ENCODE measurements at places on chromosomes 11 and 22.

DNA sequence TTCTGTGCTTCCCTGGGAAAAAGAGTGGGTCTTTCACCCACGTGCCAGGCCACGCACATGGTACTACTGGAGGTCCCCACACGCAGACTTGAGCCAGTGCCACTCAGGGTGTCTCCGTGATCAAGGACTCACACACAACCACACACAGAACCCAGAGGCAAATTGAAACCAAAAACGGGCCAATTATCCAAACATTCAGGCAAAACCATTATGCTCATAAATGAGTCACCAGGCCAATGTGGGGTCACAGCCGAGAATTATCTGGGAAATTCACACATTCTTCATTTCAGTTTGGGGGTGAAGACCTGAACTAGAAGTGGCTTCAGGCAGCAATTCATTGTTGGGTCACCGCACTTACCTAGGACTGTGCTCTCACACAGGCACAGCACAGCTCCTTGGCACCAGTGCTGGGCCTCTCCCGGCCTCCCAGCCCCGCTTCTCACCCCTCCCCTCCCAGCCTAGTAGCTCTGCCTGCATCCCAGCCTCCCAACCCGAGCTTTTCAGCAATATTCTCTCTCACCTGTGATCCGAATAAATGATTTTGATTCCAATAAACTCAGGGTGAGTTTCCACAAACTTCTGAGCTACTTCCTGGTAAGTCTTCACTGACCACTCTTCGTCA lies 28.0 kb downstream of the ADA2 start:
- DNase-seq = peak; percentile 22

DNA sequence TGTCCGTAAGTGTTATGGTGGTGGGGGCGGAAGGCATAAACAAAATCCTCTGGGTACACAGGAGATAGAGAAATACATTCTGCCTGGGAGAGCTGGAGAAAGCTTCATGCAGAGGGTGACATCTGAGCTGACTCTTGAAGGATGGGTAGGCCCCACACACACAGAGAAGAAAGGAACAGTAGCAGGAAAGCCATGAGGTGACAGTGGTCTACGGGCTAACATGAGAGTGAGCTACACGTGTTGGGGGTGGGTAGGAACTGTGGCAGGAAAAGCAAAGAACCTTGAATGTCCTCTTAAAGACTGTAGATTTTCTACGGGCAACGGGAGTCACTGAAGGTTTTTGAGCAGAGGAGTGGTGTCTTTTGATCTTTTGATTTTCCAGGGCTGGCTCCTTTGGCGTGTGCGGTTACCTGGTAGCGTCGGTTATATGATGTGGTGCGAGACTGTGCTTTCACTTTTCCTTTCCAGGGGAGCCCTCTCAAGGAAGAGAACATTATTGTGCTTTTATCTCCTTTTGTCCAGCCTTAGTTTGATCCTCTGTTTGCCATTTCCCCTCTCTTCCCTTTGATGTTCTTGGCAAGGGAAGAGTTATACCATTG lies 39.7 kb downstream of the ADAMTS8 start:
- no peak for DNase-seq

- no peak for DNase-seq
Measured at GRCh38 chr11:2306877-2307500, 5.2 kb downstream of the TSPAN32 start.

DNA sequence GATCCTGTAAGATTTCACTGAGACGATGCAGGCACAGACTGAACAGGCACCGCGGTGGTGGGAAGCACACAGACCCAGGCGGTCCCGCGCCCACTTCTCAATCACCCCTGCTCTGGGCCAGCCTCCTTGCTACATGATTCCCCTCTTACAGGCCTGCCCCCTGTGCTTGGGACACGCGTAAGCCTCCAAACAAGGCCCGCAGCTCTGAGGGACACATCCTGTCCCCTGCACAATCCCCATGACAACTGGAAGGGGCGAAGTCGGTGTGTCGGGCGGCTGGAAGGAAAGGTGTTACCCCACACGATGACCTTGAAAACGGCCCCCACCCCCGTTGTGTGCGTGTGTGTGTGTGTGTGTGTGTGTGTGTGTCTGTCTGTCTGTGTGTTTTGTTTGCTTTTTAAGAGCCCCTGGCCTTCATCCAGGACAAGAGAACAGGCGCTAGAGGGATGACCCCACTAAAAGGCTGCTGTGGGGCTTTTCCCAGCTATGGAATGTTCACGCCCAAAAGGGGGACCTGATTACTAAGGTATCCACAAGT lies 13.1 kb downstream of the CELSR1 start:
- DNase-seq = no peak

GRCh38 chr11:73124800-73125199 lies 17.3 kb downstream of the FCHSD2 start:
- no peak for DNase-seq

DNA sequence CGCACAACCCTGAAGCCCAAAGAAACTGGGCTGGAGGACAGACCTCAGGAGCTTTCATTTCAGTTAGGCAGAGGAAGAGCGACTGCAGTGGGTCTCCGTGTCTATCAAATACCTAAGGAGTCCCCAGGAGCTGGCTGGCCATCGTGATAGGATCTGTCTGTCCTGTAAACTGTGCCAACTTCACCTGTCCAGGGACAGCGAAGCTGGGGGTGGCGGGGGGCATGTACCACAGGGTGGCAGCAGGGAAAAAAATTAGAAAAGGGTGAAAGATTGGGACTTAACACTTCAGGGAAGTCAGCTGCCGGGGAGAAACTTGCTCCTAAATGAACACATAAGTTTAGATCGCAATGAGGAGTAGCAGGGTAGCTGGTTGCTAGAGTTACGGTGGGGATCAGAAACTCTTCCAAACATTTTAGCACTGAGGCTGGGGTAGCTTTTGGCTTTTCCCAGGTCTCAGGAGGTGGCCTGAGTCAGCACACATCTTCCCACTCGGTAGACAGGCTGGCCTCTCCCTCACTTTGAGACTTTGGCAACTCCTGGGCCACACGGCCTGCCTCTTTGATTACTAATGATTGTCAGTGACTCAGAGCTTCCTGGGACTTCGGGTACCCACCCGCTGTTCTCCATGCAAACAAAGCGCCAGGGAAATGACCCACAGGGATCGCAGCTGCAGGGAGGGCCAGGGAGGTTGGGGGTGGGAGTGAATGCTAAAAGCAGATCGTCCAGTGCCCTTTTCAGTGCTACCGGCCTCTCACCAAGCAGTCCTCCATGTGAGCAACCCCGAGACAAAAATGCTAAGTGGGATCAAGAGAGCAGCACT lies 2.9 kb upstream of the MTFP1 start:
- DNase-seq = peak; percentile 94

GRCh38 chr11:60781286-60781980 lies 3.7 kb upstream of the MS4A10 start:
- no peak for DNase-seq

- DNase-seq = peak; percentile 82
Measured at GRCh38 chr22:31148953-31149627, 8.8 kb upstream of the PLA2G3 start.

DNA sequence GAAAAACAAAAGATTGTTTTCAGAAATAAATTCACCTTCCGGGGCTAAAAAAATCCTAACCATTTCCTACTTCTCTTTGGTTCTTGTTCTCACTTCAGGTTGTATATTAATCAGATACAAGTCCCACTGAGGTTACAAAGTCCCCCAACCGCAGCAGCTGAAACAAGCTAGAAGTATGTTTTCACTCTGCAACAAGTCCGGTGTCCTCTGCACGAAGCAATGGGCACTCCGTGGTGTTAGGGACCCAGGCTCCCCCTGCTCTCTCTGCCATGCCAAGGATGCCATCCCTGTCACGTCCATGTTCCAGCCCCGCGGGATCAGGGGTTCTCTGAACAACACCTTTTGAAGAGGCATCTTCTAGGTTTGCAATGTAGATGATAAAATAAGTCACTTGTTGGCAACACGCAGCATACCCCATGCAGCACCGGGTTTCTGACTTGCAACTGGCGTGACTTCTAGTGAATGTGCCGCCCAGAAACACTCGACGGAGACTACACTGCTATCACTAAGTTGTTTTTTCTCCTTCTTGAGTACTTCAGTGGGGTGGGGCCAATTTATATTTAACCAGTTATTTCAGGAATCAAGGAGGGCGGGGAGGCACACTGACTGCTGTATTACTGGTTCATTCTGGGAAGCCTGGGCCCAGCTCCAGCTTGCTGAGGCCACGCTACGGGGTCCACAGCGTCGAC lies 25.4 kb upstream of the GSTP1 start:
- no peak for DNase-seq

- DNase-seq = no peak
Measured at GRCh38 chr22:22756109-22756508, 111.7 kb downstream of the GGTLC2 start.

GRCh38 chr11:64526346-64526745 lies 64.7 kb upstream of the SLC22A12 start:
- DNase-seq = no peak

DNA sequence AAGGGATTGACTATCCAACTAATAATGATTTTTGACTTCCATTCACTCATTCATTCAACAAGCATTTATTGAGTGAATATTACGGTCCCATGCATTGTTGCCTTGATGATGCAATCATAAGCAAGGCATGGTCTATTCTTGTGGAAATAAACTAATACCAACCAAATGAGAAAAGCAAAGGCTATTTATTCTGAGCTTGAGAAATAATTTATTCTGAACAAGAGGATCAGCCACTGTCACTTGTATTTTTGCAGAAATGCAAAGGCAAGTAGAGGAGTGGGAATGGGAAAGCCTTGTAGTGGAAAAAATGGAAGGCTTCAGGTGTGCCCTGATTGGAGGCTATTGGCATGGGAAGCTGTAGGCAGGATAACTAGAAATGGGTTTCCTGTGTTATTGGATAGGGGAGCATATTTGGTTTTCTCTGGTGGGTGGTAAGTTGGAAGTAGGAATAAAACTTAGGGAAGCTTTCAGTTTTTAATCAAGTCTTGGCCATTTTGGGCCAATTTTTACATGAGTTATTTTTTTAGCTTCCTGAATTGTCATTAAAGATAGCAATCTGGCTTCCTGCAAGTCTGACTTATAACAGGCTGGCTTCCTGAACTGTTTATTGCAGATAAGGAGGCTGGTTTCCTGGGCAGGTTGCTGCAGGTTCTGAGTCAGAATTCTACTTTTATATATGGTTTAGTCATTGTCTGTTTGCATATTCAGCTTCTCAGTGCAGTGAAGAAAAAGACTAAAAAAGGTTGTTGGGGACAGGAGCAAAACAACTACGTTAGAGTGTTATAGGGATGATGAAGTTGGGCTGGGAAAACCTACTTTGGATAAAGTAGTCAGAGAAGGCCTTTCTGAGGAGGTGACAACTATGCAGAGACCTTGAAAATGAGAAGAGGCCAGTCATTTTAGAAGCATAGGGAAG lies 106.7 kb downstream of the APIP start:
- DNase-seq = no peak

DNA sequence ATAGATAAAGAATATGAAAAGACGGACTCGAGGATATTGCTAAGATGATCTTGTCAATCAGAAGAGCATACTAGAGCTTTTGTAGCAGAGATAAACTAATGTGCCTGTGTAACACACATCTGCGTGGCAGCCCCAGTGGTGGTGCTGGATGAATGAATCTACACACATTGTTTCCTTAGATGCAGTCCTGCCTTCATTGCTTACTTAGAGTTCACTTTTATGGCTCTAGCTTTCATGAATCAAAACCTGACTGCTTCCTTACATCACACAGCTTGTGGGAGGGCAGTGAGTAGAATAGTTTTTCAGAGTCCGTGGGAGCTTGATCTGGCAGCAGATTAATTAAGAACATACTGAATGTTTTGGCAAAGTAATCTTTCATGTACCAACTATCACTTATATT lies 83.7 kb downstream of the EXT2 start:
- peak; percentile 41 for DNase-seq

DNA sequence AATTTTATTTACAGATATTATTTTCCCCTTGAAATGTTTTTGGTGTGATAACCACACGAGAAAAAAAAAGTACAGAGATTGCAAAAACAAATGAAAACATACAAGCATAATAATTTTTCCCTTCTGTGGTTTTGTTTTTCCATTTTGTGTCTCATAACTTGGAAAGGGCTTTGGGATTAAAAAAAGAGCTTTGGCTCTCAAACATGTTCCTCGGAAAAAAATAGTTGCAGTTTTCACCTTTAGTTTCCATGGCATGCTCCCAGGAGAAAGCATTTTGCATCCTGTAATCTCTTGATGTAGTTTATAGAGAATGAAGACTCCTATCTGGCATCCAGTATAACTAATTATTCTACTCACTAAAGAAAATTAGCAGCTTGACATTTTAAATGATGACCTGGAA lies 362.1 kb upstream of the PDGFD start:
- no peak for DNase-seq

DNA sequence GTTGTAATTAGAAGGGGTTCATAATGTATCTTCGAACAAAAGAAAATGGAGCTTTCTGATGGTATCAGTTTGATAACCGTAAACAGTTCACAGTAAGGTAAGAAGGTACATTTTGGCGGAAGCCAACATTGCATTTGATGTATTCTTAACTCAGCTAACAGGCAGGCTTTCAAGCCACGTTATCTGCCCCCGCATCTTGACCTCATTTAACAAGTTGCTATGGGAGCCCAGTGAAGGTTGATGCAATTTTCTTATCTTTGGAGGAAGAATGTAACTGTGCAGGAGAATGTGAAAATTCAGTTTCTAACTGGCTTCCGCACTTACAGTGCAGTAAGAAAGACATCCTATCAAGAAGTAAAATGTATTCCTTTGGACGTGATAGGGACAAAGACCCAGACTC lies 110.6 kb downstream of the ETS1 start:
- DNase-seq = no peak

- no peak for DNase-seq
Measured at GRCh38 chr11:71311176-71311925, 59.0 kb upstream of the SHANK2 start.

DNA sequence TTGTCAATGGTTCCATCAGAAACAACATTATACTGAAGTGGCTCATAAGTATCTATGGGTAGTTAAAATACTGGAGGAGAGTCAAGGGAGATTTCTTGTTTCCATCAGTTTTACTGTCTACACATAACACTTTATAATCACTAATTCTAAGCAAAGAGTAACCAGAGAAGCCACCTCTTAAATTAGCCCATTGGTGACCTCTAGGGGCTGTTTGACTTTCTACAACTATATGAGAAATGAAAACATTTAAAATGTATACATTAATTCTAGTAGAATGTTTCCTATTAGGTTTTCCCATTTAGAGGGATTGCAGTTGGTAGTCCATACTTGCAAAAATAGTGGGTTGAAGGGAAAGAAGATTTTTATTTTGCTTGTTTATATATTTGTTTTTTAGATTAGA lies 504.3 kb downstream of the FAM181B start:
- peak; percentile 50 for DNase-seq

- DNase-seq = no peak
Measured at GRCh38 chr22:18108187-18108586, 2.4 kb upstream of the TUBA8 start.

GRCh38 chr22:37258753-37259401 lies 14.8 kb upstream of the RAC2 start:
- DNase-seq = no peak

GRCh38 chr11:69520186-69520916 lies 38.9 kb downstream of the LINC01488 start:
- peak; percentile 34 for DNase-seq

DNA sequence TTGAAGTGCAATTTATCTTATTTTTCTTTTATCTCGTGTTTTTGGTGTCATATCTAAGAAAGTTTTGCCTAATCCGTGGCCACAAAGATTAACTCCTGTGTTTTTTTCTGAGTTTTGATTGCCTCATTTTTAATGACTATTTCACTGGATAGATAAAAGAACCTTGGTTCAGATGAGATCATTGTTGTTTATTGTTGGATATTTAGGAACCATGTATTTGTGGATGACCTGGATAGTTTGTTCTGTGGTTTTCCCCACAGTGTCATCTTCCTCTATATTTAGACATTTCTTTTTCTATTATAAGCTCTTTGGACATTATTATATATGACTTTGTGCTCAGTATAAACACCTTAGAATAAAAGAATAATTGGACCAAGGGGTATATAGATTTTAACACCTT lies 37.2 kb downstream of the PPP6R3 start:
- no peak for DNase-seq

GRCh38 chr11:115980337-115981103 lies 476.3 kb upstream of the CADM1 start:
- DNase-seq = no peak
